Cerebellum (tissue), 4 donors: ENCODE measurements at places on chromosomes 1 and 21. TPM values are rescaled to one million over a fixed set of nuclear protein-coding genes. Genes with fewer than 3 reads are reported as not detected.
A peak's percentile ranks its signal among the peaks of the same experiment; 100 is the strongest.

Gene BRDT
- not detected for total RNA-seq

Gene GPR61
- 10.9 TPM for total RNA-seq

Gene TAS1R3
- total RNA-seq, result 0.73 TPM

Gene CELA2B
- total RNA-seq, result not detected

Gene SMCP
- total RNA-seq, result not detected

Gene DLGAP3
- total RNA-seq, result 15.5 TPM

Gene GUCA2B
- not detected for total RNA-seq

Gene BCAN
- total RNA-seq, result 106 TPM

Gene RGS13
- not detected for total RNA-seq

Gene NUDT4B
- 4.3 TPM for total RNA-seq

Gene IL19
- total RNA-seq, result not detected

GRCh38 chr1:94063379-94063778, 57.6 kb downstream of the ABCA4 start:
- no peak for DNase-seq

GRCh38 chr1:21651214-21652042, 17.7 kb downstream of the RAP1GAP start:
- peak; percentile 53 for DNase-seq

DNA sequence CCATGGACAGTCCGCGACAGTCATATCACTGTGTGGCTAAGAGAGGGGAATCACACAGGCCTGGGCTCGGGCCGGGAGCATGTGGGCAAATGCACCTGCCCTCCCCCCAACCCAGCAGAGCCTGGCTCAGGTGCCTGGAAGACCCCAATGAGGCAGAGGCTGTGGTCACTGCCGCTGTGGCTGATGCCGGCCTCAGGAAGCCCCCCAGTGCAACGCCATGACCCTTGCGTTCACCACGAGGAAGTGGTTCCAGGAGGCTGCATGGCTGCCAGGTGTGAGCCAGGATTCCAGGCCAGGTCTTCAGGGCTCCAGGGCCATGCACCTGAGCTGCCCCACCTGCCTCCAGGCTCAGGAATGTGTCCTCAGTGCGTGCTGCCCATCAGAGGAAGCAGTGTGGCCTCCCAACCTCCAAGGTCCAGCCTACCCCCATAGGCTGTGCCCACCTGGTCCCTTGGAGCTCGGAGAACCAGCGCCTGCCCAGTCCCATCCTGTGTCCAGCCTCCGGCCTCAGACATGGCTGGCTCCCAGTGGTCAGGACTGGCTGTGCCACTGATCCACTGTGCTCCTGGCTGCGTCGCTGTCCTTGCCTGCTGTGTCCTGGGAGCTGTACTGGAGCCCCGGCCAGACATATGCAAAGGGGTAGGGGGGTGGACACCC, 8.0 kb downstream of the ARHGEF16 start:
- no peak for DNase-seq

- DNase-seq, result no peak
Measured at GRCh38 chr1:9782116-9782751, 41.5 kb downstream of the CLSTN1 start.

GRCh38 chr1:239854922-239855321, 236.8 kb upstream of the FMN2 start:
- DNase-seq, result no peak

DNA sequence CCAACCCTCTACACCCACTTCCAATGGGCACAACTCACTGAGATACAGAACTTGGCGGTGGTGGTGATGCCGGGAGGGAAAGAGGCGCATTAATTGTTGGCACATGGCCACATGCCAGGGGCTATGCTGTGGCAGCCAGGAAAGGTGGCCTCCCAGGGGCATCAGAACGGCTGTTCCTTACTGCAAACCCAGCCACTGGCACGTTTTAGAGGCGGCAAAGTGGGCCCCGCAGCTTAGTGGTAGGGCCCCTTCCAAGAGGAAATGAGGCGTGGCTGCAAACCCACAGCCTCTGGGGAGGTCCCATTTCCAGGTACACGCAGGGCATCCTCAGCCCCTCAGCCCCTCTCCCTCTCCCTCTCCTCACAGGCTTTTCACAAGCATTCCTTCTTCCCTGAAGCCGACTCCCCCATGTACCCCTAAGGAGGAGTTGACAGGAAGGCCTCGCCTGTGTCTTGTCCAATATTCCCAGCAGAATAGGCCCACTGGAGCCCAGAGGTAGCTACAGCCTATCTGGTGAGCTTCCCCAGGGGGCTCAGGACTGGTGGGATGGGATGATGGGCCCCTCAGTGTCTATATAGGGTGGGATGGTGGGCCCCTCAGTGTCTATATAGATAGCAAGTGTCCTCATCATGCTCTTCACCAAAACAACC, 166.2 kb downstream of the CLIC6 start:
- no peak for DNase-seq

DNA sequence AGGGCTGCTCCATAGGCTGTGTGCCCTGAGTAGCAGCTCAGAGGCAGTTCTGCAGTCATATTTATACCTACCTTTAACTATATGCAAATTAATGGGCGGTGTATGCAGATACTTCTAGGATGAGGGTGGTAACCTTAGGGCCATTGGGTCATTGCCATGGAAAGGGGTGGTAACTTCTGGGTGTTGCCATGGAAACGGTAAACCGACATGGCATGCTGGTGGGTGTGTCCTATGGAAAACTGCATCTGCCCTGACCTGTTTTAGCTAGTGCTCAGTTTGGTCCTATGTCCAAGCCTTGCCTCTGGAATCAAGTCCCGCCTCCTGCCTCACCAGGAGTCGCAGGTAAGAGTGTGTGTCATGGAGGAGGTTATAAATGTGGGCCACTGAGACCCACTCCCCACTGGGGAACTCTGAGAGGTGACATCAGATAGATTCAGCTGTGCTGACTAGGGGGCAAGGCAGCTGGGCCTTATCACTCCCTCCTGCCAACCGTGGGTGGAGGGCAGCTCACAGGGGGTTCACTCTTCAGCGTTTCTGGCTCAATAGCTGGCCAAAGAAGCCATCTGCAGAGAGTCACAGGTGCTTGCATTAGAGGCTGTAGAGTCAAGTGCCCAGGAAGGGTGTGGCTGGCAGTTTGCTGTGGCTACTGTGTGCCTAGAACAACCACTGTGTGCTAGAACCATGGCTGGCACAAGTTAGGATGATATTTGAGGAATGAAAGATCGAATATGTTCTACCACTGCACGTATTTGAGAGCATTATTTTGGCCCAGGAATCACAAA, 19.0 kb downstream of the BACE2 start:
- no peak for DNase-seq

- no peak for DNase-seq
Measured at GRCh38 chr1:13456904-13457532, 46.8 kb downstream of the PRAMEF20 start.

- no peak for DNase-seq
Measured at GRCh38 chr1:25804964-25805862, 5.2 kb downstream of the SELENON start.

DNA sequence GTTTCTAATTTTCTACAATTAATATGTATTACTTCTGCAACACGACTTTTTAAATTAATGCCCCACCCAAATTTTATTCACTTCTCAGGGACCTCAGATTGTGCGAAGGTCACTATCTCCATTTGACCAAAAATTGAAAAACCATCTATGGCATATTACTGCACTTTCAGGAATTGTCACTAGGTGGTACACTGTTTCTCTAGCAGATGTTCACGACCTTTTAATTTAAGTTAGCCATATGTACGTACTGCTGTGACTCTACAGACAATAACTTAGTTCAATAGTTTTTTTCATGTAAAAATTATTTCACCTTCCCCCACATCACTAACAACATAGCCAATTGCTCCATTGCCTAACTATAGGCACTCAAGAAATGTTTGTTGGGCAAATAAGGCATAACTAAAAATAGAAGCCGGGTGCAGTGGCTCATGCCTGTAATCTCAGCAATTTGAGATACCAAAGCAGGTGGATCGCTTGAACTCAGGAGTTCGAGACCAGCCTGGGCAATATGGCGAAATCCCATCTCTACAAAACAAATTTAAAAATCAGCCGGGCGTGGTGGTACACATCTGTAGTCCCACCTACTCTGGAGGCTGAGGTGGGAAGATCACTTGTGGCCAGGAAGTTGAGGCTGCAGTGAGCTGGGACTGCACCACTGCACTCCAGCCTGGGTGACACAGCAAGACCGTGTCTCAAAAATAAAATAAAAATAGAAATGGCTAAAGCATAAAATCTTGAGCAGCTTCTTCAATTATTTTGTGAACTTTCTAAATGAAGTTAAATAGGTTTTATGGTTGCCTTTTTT, 75.7 kb upstream of the PKN2 start:
- DNase-seq, result no peak

- DNase-seq, result peak; percentile 58
Measured at GRCh38 chr1:8373581-8374241, 55.8 kb downstream of the SLC45A1 start.

GRCh38 chr1:110407260-110408210, at the start of gene LAMTOR5:
TSS of gene LAMTOR5 (minus strand) at chr1:110407694. CDS start at chr1:110407620, 74 bp downstream.
- peak; percentile 87 for DNase-seq

DNA sequence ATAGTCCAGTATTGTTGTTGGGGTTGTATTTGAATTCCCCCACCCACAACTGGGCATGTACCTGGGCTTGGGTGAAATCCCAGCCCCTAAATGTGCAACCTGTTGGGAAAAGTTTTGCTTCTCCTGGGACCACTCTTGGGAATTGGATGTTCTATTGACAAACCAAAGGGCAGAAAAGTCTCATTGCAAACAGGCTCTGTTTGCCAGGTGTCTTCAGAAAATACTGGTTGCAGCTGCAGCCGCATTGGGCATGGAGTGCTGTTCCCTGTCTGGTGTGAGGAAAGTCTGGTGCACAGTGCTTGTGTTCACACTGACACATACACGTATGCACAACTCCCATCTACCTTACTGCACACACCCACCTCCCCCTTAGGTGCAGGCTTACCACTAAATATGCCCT, 12.1 kb downstream of the PTPRU start:
- no peak for DNase-seq

DNA sequence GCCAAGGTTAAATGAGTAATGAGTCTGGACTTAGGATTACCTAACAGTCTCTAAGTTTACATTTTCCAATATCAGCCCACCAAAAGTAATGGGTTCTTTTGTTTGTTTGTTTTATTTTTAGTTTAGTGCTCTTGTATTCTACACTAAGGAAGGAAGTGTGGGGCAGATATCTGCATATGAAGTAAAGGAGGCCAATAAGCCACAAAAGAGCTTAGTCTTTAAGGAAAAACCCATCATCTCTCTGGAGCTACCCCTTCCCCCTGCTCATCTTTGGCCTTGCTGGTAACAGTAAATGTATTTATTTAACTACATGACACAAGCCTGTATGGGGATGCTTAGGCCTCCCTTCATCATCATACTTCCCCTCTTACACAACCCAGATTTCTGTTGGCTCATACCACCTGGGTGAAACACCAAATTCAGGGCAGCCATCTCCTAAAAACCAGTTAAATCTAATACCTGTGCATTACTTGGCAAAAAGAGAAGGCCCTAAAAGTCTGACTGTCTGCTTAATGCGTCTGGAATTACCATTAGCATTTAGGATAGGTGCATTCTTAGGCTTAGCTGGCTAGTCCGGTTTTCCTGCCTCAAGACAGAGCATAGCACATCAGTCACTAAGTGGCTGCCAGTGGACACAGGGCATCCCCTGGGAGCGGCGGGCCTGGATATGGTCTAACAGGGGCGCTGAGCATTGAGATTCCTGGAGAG, 96.8 kb upstream of the ADGRL2 start:
- DNase-seq, result no peak

- peak; percentile 77 for DNase-seq
Measured at GRCh38 chr1:183022202-183023145, 746 bp upstream of the LAMC1 start.

DNA sequence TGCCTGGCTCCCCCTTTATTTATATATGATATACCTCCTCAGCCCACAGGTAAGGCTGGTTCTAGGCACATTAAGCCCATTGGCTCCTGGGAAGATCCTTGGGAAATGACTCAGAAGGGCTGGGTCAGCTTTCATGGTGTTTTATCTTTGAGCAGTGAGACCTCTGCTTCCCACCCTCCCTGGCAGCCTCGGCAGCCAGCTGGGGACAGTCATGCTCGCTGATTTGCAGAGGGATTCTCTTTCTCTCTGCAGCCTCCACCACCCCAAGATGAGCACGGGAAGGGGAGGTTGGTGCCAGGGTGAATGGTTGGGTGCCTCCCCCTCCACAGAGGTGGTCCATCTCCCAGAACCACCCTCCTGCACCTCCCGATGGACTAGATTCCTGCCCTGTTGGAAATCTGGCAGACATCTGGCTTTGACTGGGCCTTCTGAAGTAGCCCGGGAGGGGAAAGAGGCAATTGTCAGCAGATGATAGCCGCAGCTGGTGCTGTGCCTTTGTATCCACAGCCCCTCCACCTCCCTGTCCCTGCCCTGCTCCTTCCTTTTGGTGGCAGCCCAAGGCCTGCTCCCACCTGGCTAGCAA, 24.6 kb downstream of the IER5 start:
- no peak for DNase-seq

- DNase-seq, result no peak
Measured at GRCh38 chr21:36732217-36732616, 33.3 kb downstream of the SIM2 start.

DNA sequence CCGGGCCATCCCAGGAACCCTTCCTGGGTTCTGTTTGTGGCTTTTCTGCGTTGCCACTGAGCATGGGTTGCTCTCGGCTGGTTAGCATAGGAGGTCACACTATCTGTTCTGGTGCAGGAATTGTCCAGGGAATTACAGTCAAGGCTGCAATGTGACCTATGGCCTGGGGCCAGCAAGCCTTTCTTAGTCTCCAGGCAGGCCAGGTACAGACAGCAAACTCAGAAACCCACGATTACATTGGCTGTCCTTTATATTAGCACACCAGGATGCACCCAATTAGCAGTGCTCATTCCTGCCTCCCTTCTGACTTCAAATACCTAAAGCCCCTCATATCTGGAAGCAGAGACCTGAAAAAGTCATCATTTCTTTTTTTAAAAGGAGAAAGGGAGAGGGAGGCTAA, 55.2 kb downstream of the CD247 start:
- no peak for DNase-seq

DNA sequence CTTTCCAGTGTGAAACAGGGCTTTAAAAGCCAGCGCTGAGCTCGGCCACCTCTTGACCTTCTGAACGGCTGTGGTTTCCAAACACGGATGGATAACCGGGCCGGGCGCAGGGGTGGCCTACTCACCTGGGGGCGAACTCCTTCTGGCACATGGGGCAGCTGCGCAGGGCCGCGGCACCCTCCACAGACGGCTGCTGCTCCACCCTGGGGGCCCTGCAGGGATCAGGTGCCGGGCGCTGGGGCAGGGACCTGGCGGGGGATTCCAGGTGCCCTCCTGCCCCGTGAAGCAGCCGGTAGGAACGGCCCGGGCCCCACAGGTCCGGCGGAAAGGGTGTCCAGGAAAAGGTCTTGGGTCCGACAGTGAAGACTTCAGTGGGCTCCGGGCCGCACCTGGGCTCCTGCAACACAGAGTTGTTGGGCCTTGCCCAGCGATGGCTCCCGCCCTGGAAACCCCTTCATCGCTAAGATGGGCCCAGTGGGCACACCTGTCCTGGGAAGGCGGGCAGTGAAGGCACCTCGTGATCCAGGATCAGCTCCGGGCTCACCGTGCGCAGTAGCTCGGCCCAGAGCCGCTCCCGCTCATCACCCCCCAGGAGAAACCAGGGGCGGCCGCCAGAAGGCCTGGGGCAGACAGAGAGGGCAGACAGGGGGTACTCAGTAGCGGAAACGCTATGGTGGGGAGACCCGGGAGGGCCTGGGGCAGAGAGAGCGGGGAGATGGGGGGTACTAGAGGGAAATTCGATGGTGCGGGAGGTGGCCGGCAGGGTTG, 874 bp downstream of the FAAP20 start:
- no peak for DNase-seq
